ENCODE measurements at places on chromosomes 16 and 17.
A peak's percentile ranks its signal among the peaks of the same experiment; 100 is the strongest.

- no peak for DNase-seq
These were observed 19.3 kb downstream of the B9D1 start for GRCh38 chr17:19343256-19343630.

GRCh38 chr17:15782866-15783265, 50.8 kb downstream of the TBC1D26 start:
- DNase-seq: no peak

DNA sequence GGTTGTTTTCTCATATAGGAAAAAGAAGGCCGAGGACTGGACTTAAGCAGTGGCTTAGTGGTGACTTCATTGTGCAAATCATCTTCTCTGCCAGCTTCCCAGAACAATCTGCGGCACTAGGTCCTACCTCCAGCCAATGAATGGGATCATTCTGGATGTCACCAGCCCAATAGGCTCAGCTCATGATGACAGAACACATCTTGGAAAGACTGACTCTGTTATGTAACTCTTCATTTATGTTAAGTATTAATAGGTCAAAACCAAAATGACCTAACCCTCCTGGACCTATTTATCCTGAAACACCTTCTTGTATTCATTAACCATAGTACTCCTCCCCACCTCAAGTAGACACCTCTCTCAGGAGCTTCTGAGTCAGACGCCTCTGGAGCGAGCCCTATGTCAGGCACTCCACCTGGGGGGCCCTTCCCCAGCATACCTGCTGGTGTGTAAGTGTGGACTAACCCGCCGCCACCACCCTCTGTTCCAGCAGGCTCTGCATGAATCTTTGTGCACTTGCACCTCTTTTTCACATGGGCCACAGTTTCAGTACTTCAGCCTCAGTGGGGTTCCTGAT, 7.2 kb downstream of the ARL2BP start:
- no peak for DNase-seq

DNA sequence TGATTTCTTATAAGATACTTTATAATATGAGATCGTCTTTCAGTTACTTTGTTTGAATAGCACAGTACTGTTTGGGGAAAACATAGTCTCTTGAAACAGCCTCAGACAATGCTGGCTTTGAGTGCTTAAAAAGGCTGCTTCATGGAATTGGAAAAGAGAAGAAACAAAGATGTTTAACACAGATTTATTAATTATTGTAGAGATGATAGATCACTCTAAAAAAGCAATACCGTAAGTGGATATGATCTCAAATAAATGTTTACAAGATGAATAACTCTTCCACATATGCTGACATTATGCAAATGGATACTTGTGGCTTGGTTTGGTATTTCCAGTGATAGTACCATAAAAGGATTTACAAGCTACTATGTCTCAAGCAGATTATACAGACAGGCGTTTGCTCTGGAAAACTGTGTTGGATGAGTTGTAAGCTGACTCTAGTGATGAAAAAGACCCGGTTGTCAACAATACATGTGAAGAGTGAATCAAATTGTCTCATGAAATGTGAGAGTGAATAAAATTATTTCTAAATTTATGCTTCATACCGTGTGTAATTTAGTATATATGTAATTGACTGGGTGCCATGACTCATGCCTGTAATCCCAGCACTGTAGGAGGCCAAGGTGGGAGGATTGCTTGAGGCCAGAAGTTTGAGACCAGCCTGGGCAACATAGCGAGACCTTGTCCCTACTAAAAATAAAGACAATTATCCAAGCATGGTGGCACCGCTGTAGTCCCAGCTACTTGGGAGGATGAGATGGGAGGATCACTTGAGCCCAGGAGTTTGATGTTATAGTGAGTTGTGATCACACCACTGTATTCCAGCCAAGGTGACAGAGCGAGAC, 105.4 kb downstream of the FTO start:
- DNase-seq: no peak

DNA sequence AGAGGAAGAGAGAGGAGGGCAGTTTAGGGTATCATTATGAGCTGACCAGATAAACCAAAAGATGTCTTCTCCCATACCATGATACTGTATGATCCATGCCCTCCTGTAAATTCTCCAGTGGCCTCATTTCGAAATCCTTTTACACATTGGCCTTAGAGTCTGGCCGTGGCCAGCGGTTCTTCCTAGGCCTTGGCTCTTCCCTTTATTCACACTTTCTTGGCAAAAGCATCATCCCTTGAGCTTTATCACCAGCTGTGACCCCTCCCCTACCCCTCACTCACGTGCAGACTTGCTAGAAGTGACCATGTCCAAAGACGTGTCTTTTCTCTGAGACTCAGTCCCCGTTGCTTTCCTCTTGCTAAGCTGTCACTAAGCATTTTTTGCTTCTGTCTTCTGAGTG, 22.8 kb downstream of the KATNIP start:
- DNase-seq: no peak

GRCh38 chr16:68985268-68985667, 120.2 kb upstream of the HAS3 start:
- DNase-seq: no peak

GRCh38 chr16:69818891-69819545, 56.9 kb downstream of the WWP2 start:
- no peak for DNase-seq

- no peak for DNase-seq
These were observed 589 bp downstream of the ARL6IP1 start for GRCh38 chr16:18800775-18801144.

GRCh38 chr17:75153780-75154194, 525 bp downstream of the JPT1 start:
- DNase-seq: no peak

- DNase-seq: no peak
These were observed 1.0 kb downstream of the MED1 start for GRCh38 chr17:39450051-39450450.

GRCh38 chr17:2612630-2613029, 19.2 kb downstream of the PAFAH1B1 start:
- no peak for DNase-seq

DNA sequence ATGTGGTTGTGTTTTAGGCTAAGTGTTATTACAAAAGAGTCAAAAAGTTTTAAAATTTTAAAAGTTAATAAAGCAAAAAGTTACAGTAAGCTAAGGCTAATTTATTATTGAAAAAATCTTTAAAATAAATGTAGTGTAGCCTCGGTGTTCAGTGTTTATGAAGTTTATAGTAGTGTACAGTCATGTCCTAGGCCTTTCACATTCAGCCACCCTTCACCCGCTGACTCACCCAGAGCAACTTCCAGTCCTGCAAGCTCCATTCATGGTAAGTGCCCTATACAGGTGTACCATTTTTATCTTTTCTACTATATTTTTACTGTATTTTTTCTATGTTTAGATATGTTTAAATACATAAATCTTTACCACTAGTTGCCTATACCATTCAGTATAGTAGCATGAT, 98.5 kb upstream of the RPRML start:
- no peak for DNase-seq

GRCh38 chr17:49495842-49496182, 719 bp downstream of the NGFR start:
- no peak for DNase-seq

- DNase-seq: no peak
These were observed 16.1 kb downstream of the GNGT2 start for GRCh38 chr17:49194297-49194607.

DNA sequence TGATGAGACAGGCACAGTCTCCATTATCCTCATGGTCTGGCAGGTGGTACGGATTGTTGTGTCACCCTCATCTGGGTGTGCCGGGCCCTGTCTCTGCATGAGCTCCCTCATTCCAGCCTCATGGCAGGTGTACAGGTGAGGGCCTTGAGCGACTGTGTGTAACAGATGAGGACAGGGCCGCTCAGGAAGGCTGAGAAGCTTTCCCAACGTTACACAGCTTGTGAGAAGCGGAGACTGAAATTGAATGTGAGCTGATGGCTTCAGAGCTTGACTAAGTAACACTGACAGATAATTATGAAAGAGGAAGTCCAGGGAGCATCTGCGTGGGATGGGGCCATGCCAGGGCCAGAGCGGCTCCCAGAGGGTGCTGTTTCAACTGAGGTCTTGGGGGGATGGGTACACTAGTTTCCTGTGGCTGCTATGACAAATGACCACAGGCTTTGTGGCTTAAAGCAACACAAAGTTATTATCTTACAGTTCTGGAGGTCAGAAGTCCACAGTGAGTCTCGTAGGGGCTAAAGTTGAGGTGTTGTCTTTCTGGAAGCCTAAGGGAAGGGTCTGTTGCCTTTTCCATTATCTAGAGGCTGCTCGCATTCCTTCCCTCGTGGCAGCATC, 36.7 kb downstream of the CMIP start:
- no peak for DNase-seq

DNA sequence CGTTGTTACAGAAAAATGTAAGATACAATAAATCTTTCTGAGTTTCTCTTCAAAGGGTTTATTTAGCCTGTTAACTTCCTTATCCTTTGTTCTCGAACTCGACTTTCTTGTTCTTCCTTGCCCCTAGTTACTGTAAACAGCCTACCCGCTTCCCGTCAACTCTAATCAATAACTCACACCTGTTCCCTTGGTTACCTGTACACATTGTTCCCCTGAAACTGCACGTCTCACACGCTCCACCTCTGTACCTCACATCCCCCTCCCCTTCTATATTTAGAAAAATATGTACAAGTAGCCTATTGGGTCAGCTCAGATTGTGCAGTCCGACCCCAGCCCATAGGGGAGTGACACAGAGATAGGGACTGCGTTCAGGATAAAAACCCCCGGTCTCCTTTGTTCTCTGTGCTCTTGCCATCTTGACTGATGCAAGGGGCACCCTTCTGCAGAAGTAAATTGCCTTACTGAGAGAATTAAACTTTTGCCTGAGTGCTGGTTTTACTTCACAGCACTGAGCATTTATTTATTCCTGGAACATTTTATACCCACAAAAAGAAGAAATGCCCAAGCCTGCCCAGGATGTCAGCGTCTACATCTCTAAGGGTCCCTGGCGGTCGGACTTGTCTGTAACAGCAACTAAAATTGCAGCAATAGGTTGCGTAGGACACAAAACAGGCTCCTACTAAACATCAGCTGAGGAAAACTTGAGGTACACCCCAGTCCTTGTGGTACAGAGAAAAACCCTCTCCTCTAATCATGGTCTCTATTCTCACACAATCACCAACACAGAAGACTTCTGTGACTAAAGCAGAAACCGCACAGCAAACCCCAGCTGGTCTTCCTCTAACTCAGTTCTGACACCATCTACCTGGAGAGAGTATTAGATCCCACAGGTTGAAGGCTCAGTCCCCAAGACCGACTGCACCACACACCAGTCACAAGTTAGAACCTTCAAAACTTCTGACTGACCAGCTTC, 11.3 kb downstream of the WDR45B start:
- no peak for DNase-seq

DNA sequence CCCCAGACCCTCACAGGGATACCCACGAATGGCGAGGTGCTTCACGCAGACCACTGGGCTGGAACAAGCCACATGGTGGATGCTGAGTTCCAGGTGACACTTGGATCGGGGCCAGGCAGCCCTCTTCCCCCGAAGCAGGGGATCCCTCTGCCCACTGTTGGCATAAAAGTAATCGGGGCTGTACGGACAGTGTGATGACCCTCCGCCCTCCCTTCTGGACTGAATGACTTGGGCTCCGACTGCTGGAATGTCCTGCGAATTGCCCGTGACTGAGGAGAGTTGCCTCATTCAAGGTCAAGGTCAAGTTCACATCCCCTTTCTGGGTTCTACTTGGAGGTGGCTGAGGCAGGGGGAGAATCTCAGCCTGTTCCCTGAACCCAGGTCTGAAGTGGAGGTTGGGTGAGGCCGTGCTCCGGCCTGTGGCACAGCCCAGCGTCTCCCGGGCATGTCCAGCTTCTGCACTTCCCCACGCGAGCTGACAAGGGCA, 28.5 kb upstream of the CREBBP start:
- DNase-seq: no peak

GRCh38 chr17:7383742-7384488, 3.0 kb downstream of the TNK1 start:
- peak; percentile 66 for DNase-seq

DNA sequence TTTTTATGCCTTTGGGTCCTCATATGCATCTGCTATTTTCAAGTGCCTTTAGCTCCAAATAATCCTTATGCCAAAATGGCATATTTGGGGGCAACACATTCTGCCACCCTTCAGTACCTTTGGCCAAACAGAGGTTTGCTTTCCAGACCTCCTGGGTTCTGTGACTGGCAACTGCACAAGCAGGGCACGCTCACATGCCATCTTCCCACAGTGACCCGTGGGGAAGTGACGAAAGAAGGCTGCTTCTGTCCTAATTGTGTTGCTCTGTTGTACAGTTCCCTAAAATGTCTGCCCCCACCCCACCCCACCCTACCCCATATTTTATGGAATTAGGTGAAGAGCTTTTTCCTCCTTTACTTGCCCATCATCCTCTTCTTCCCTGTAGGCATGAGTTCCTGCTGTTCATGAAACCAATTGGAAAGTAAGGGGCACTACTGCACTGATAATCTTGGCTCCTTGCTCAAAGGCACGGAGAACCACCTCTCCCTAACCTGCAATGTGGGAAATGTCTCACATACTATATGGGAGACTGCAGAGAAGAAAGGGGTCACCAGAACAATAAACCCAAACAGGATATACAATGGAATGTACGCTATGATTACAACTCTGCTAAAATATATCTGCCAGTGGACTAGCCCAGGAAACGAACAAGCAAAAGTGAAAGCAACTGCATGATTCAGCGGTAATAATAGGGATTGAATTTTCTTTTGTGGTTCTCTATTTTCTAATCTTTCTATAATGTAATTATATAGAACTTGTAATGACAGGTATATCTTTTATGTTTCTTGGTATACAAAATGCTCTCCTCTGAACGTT, 3.3 kb upstream of the SLFN12L start:
- no peak for DNase-seq

DNA sequence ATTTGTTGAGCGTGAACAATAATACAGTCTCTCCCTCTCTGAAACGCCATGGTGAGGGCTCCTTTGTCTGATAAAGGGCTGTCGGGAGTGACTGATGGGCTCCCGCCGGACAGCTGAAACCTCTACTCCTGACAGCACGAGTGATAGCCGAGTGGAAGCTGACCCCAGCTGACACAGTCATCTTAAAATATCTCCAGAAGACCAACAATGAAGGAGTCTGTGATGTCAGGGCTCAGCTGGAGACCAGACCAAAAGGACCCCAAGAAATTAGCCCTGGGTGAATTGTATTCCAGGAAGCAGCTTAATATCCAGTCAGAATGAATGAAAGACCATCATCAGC, 22.4 kb downstream of the CCDC182 start:
- no peak for DNase-seq

- DNase-seq: no peak
These were observed 68.0 kb upstream of the MRTFB start for GRCh38 chr16:14003074-14003570.

- DNase-seq: no peak
These were observed 88.9 kb downstream of the AATF start for GRCh38 chr17:37037590-37038155.

DNA sequence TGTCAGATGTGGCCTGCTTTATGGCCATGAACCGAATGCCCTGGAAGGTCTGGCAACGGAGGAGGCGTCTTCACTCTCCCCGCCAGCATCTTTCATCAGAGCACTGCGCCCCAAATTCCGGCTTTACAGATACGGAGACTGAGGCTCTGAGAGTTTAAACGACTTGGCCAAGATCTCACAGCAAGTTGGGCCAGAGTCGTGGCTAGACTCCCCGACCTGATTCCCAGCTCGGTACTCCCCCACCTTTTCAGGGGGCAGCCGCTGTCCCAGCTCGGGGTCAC, 1.7 kb downstream of the NGFR start:
- no peak for DNase-seq
